ENCODE measurements at places on chromosomes 11 and 22. TPM values are rescaled to one million over a fixed set of nuclear protein-coding genes. Genes with fewer than 3 reads are reported as not detected.

The KRTAP5-10 gene
- not detected for total RNA-seq

The FGF19 gene
- total RNA-seq, result not detected

The NOX4 gene
- 1.2 TPM for total RNA-seq

The CHEK2 gene
- 19.4 TPM for total RNA-seq

The P2RX6 gene
- 0.21 TPM for total RNA-seq

The APOL6 gene
- 1.7 TPM for total RNA-seq

The PRPF19 gene
- 73.1 TPM for total RNA-seq

The C11orf65 gene
- 1.4 TPM for total RNA-seq

The OR51A7 gene
- not detected for total RNA-seq

The OR52A1 gene
- total RNA-seq, result not detected

All from airway epithelial cell (primary cell).